ENCODE measurements at places on chromosomes 11 and 22. TPM values are rescaled to one million over a fixed set of nuclear protein-coding genes. Genes with fewer than 3 reads are reported as not detected.

DNA sequence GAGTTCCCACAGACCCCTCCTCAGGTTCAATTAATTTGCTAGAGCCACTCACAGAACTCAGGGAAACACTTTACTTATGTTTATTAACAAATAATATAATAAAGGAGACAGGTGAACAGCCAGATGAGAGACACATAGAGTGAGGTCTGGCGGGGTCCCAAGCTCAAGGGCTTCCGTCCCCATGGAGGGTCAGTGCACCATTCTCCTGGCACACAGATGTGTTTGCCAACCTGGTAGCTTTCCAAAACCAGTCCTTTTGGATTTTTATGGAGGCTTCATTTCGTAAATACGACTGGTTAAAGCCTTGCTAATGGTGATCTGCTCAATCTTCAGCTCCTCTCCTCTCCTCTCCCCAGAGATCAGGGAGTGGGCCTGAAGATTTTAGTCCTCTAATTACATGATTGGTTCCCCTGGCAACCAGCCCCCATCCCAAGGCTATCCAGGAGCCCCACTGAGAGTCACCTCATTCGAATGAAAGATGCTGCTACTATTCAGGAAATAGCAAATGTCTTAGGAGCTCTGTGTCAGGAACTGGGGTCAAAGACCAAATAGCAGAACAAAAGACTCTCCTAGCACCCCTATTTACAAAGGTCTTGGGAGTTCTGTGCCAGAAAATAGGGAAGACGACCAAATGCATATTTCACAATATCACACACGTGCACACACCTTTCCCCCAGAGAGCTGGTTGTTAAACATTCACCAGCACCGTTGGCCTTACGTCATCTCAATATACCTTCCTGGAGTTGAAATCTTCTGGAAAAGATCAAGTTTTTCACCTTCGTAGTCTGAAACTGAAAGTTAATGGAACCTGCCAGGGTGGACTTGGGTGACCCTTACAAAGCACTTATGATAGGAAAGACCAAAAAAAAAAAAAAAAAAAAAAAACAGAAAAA is 23.8 kb upstream of the CAPRIN1 start:
- no peak overlapping the region for H3K27ac ChIP-seq
- no peak for DNase-seq
- H3K4me1 ChIP-seq, result no peaks in the 10 kb centered on the region
- no peak overlapping the region for H3K4me3 ChIP-seq

LMO1 gene
- total RNA-seq, result not detected

CDKN1C gene
- total RNA-seq, result 0.87 TPM

DNA sequence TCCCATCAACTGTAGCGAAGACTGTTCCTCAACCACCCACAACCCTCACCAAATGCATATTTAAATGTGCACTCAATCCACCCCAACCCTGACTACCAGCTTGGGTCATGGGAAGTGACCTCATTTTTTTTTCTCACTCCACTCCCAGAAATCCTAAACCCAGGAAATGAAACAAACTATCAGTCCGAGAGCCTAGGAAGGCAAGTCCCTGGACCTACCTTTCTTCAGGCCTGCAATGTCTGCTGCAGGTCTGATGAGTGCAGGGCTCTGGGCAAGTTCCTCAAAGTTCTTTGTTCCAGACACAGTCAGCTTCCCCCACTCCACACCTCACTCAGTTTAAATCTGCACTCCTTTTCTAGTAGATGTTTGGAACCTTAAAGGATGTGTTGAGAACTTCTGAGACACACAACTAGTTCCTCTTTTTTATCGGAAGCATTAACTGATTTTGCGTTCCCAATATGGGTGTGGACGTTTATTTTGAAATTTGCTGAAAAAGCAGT is at the start of gene MS4A4E:
Gene MS4A4E, minus strand, starts transcription at position 398 of the 500 bp plus-strand sequence. CDS start 13,082 bp downstream, outside the sequence.
- H3K36me3 ChIP-seq, result no peaks in the 10 kb centered on the region
- no peak within 1 kb of the TSS for H3K27ac ChIP-seq
- H3K27me3 ChIP-seq, result peaks cover 20% of the 10 kb centered on the region
- no peak for DNase-seq
- no peak within 1 kb of the TSS for H3K4me3 ChIP-seq

GRCh38 chr11:66609721-66610617 is 6.5 kb upstream of the RBM14 start:
- no peaks in the 10 kb centered on the region for H3K27me3 ChIP-seq
- peaks cover 15% of the 10 kb centered on the region for H3K4me1 ChIP-seq
- no peak overlapping the region for H3K4me3 ChIP-seq
- peak overlapping the region; percentile 69 for H3K27ac ChIP-seq
- DNase-seq, result no peak
- no peaks in the 10 kb centered on the region for H3K36me3 ChIP-seq

DNA sequence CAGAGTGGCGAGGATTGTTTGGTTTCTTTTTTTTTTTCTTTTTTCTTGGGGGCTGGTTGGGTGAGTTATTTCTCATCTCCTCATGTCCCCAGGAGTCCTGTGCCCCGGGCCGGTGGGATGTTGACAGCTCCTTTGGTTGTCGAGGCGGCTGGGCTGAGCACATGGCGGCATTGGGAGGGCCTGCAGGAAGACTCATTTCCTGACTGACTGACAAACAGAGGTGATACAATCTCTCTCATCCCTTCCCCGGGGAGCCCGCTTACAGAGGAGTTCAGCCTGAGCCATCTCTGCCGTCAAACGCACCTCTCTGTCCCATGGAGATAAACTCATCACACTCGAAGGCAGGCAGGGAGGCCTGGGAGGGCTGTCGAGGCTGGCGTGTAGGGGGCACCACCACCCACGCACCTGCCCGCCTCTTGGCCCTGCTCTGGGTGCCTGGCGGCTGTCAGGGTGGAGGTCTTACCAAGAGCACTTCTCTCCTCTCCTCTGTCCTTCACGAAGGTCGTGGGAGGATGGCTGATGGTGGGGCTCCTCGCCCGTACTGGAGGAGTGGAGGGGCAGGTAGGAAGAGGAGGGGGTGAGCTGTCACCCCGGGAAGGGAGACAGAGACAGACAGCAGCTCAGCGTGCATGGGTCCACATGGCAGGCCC is 60.0 kb upstream of the NECTIN1 start:
- no peak overlapping the region for H3K4me3 ChIP-seq
- no peaks in the 10 kb centered on the region for H3K4me1 ChIP-seq
- peaks cover 16% of the 10 kb centered on the region for H3K27me3 ChIP-seq

DNA sequence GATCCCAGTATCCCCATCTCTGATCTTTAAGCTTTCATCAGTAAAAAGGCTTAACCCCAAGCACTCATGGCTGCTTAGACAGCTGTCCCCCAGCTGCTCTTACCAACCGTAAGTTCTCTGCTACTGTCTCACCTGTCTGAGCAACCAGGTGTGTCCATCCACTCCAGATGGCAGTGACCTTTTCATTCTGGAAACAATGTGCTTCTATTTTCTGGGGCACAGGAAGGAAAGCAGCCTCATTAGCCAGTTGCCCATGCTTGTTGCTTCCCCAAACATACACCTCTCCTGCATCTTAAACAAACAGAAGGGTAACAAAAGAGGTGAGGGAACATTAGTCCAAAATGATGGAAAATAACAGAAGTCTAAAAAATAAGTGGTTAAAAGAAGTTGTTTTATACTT is 24.4 kb downstream of the SERGEF start:
- H3K4me1 ChIP-seq, result peaks cover 2% of the 10 kb centered on the region
- DNase-seq, result no peak
- H3K27me3 ChIP-seq, result no peaks in the 10 kb centered on the region
- no peak overlapping the region for H3K27ac ChIP-seq
- no peak overlapping the region for H3K4me3 ChIP-seq

NLRP14 gene
- 0.05 TPM for total RNA-seq

VPS11 gene
- total RNA-seq, result 31.2 TPM

GRCh38 chr11:95503047-95503446 is 272.0 kb upstream of the SESN3 start:
- peaks cover 2% of the 10 kb centered on the region for H3K4me1 ChIP-seq
- H3K36me3 ChIP-seq, result no peaks in the 10 kb centered on the region
- DNase-seq, result no peak
- H3K27me3 ChIP-seq, result peaks cover 7% of the 10 kb centered on the region
- no peak overlapping the region for H3K27ac ChIP-seq

DNA sequence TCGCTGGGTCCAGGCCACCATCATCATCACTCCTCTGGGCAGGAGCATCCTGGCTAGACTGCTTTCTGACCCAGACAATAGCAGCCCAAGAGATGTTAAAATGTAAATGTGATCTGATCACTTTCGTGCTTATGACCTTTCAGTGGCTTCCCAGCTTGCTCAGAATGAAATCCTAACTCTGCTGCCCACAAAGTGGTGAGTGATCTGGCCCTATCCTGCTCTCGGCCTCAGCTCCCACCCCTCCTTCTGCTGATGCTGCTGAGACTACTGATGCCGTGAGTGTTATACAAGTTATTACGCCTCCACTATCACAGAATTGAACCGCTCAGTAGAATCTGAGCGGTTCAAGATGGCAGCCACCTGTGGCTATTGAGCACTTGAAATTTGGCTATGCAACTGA is 26.2 kb downstream of the ELF5 start:
- DNase-seq, result peak; percentile 36
- H3K27me3 ChIP-seq, result peaks cover 6% of the 10 kb centered on the region
- H3K4me3 ChIP-seq, result no peak overlapping the region
- no peak overlapping the region for H3K27ac ChIP-seq
- no peaks in the 10 kb centered on the region for H3K36me3 ChIP-seq
